CD4-positive, alpha-beta T cell treated with Interleukin-17A for 4 hours (primary cell): ENCODE measurements at places on chromosomes 6 and 20.

DNA sequence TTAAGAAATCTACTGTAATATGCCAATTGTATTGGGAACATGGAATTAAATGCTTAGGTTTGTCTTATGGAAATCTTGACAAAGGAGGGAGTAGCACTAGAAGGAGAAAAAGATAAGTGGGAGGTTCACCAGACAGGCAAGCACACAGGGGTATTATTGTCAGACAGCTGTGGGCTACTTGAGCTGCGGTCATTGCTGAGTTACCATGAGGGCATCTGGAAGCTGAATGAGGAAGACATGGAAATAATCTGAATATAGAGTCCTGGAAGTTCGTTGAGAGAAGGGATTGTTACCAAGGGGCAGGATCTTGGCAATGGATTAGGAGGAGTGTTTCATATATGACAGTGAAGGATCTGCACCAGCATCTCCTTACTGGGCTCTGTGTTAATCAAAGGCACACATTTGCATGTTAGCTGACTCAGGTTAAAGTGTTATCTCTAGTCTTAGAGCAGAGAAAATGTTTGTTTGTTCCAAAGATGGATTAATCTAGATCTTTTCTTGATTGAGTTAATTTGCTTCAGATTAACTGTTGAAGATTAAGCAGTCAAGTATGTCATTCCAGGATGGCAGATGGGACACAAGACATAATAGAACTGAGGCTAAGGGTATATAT lies 53.0 kb upstream of the SUPT3H start:
- DNase-seq = no peak

- no peak for DNase-seq
These were observed 23.9 kb downstream of the THBS2 start for GRCh38 chr6:169229615-169230321.

DNA sequence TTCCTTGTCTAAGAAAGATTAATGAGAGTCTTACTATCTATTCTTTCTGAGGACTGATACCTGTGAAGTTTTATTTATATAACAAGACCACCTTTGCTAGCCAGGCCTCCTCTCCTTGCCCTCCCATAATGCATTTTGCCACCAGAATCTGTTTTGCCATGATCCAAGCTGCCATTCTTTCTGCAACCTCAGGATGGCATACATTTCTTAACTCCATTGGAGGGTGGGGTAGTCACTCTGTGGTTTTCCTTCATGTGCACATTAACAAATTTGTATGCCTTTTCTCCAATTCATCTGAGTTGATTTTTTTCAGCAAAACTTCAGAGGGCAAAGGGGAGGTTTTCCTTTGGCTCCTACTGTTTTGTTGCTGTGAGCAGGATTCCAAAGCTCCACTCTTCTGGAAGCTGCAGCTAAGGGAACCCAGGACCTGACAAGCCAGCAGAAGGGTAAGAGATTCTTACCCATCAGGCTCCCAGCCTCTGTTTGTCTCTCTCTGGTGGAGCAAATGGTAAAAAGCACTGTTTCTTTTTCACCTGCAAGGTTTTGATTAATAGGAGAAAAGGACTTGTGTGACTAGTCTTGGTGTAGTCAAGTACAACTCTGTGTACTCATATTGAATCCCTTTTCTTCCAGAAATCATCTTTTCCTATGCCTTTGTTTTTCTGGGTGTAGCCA lies 26.2 kb upstream of the ENPP4 start:
- no peak for DNase-seq

GRCh38 chr6:100304575-100304974 lies 160.1 kb downstream of the SIM1 start:
- no peak for DNase-seq

GRCh38 chr6:170129691-170130171 lies 161.1 kb downstream of the DLL1 start:
- DNase-seq = no peak

- no peak for DNase-seq
These were observed 69.0 kb downstream of the ZHX3 start for GRCh38 chr20:41248368-41249024.

GRCh38 chr20:38698541-38698940 lies 25.7 kb upstream of the SLC32A1 start:
- DNase-seq = no peak

GRCh38 chr20:48983423-48984400 lies 62.2 kb downstream of the ARFGEF2 start:
- DNase-seq = no peak

DNA sequence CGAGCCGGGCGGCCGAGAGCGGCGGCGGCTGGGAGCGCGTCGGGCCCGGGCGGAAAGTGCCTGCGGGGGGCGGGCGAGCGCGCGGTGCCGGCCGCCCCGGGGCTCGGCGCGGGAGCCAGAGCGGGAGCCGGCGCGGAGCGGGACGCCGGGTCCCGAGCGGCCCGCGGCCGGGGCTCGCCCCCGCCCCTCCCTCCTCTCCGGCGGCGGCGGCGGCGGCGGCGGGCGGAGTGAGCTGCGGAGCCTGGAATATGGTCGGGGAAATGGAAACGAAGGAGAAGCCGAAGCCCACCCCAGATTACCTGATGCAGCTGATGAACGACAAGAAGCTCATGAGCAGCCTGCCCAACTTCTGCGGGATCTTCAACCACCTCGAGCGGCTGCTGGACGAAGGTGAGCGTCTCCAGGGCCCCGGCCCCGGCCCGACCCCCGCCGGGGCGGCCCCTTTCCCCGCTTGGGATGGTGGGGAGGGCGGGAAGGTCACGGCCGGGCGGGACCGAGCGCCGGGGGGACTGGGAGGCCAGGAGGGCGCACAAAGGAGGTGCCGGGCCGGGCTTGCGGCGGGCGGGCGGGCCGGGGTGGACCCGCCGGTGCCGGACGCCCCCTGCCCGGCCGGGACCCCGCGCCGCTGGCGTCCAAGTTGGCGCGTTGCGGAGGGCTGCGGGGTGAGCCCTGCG lies 565 bp downstream of the QKI start:
- peak; percentile 37 for DNase-seq

GRCh38 chr6:137426007-137426689 lies 68.0 kb downstream of the OLIG3 start:
- DNase-seq = no peak

DNA sequence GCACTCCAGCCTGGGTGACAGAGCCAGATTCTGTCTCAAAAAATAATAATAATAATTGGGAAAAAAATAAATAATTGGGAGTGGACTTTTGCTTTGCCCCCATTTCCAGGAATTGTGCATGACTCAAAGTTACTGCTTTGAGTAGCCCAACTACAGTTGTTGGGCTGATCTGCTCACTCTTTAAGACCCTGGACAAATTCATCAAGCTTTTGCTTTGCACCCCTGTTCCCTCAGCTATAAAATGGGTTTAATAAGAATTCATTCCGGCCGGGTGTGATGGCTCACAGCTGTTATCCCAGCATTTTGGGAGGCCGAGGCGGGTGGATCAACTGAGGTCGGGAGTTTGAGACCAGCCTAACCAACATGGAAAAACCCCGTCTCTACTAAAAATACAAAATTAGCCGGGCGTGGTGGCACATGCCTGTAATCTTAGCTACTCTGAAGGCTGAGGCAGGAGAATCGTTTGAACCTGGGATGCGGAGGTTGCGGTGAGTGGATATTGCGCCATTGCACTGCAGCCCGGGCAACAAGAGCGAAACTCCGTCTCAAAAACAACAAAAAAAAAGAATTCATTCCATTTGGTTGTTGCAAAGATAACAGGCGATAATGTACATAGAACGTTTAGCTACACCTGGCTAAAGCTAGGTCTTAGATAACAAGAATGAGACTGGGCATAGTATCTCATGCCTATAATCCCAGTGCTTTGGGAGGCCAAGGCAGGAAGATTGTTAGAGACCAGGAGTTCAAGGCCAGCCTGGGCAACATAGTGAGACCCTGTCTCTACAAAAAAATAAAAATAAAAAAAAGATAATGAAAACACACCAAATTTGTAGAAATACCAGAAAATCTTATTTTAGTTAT lies 87.9 kb upstream of the ZNF217 start:
- no peak for DNase-seq

- DNase-seq = peak; percentile 47
These were observed 227.6 kb upstream of the PRSS16 start for GRCh38 chr6:27019651-27020552.

DNA sequence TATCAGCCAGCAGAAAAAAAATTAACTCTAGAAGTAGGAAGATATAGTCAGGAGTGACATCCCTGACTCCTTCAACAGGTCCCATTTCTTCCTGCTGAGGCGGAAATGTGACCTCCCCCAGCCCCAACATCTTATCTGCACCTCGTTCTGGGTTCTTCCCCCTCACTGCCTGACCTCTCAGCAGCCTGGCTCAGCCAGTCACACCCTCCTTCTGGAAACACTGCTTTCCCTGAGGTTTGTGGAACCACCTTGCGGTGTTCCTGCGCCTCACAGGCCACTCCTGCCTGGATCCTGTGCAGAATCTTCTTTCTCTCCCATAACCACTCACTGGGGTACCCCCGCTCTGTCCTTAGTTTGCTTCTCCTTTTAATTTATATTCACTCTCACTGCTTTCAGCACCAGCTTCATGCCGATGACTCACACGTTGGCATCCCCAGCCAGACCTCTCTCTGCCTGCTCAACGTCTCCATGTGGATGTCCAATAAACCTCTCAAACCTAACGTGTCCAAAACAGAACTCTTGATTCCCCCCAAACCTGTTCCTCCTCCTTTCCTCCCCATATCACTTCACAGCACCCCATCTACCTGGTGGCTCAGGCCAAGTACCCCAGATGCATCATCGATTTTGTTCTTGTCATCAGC lies 222.8 kb upstream of the PLN start:
- DNase-seq = no peak

DNA sequence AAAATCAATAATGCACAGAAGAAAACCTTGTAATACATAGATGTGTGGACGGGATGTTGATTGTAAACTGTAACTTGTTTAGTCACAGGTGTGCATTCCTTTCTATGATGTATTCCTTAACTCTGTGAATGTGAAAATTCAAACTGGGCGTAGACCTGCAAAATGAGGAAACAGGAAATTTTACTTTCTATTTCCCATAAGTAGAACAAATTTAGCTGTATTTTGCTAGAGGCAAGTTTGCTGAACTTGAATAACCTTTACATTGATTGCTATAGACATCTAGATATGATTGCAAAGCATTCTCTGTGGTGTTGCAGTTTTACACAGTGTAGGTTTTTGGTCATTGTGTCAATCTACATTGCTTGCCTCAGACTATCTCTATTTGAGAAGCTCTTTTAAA lies 368.4 kb upstream of the MAN1A1 start:
- DNase-seq = no peak

DNA sequence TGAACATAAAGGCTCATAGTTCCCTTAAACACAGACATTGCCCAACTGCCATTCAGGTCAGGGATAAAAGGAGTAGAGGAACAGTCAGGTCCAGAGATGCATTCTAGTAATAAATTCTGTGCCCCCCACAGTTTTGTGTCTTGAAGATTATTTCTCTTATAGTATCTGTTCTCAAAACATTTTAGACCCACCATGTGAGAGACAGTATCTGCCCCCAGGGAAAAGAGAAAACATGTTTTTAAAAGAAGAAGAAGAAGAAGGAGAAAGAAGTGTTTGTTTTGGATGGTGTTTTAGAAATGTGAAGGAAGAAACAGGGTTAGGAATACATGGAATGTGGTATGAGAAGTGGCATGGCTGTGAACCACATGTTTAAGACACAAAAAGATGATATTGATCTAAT lies 629.6 kb upstream of the EPHA7 start:
- DNase-seq = no peak

- DNase-seq = no peak
These were observed 8.5 kb upstream of the SPATS1 start for GRCh38 chr6:44333942-44334341.

- no peak for DNase-seq
These were observed 148.8 kb downstream of the ARID1B start for GRCh38 chr6:156925718-156926607.

GRCh38 chr6:43843097-43843645 lies 73.2 kb downstream of the VEGFA start:
- DNase-seq = no peak

DNA sequence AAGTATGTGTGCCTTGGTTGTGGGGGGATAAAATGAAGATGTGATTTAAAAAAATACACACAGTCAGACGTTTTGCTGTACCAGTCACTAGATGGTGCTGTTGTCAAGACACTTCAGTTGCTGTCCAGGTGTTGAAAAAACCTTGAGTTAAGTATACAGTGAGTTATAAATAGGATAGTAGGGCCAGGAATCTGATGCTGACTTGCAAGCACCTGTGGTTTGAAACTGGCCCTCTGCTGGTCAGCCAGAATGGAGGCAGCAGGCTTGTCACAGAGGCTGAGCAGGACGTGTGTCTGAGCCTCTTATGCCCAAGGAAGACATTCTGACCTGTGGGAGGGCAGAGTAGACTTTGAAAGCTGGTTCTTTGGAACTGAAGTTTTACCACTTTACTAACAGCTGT lies 27.8 kb downstream of the RNF8 start:
- peak; percentile 32 for DNase-seq

GRCh38 chr6:163661272-163661671 lies 246.8 kb downstream of the QKI start:
- DNase-seq = no peak

GRCh38 chr20:34491226-34491931 lies 24.8 kb upstream of the DYNLRB1 start:
- DNase-seq = no peak

- DNase-seq = no peak
These were observed 73.7 kb downstream of the FARS2 start for GRCh38 chr6:5335020-5335419.

DNA sequence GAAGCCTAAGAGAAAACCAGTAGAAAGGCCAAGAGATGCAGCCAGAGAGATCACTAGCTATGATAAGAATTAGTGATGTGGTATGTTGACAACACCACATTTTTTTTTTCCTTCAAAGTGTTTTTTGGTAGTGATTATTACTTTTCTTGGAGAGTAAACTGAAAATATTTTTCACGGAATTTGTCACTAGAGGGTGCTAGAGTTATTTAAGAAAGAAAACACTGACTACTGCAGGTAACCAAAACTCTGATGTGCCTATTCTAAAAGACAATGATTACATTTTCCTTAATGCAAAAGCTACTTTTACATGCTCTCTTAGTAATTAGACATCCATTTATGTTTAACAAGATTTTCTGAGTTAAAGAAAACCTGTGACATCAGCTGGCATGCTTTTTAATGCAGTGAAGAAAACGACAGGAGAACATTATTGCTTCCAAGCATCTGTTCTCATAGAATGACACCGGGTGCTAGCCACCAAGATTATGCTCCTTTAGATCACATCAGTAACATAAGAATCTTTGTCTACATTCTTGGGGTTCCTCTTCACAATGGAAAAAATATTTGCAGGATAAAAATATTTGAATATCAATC lies 28.8 kb downstream of the RWDD2A start:
- no peak for DNase-seq

GRCh38 chr20:31819083-31819784 lies at the start of gene MYLK2:
MYLK2 (plus strand) TSS chr20:31819356; CDS start chr20:31819581, 225 bp downstream.
- DNase-seq = no peak

GRCh38 chr6:91611190-91611589 lies 1024.3 kb upstream of the MAP3K7 start:
- DNase-seq = no peak

GRCh38 chr6:81751388-81752083 lies 945 bp downstream of the TENT5A start:
- DNase-seq = peak; percentile 45
